ENCODE measurements at places on chromosomes 12 and 14.

- DNase-seq: peak; percentile 43
- no peak overlapping the region for H3K4me3 ChIP-seq
- no peaks in the 10 kb centered on the region for H3K27me3 ChIP-seq
- peaks cover 10% of the 10 kb centered on the region for H3K4me1 ChIP-seq
- H3K27ac ChIP-seq: no peak overlapping the region
Observed at GRCh38 chr14:98138666-98139065, 1133.3 kb downstream of the BCL11B start.

GRCh38 chr12:49019443-49020324, 1.1 kb upstream of the PRKAG1 start:
- peaks cover 10% of the 10 kb centered on the region for H3K4me1 ChIP-seq
- peaks cover 7% of the 10 kb centered on the region for H3K27me3 ChIP-seq
- DNase-seq: peak; percentile 54
- H3K27ac ChIP-seq: peak overlapping the region; percentile 94
- H3K4me3 ChIP-seq: peak overlapping the region; percentile 89

DNA sequence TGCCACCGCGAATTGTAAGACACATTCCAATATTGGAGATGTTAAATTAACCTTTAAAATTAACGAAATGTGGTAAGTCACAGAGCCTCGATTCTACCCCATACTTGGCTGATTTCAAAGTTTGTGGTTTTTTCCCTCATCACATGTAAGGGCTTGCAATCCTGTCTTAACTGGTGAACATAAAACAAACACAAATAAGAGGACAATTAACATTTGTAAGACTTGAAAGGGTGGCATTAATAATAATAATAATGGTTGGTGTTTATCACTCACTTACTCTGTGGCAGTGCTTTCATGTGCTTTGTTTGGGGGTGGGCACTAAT, 26.6 kb downstream of the PPFIBP1 start:
- no peaks in the 10 kb centered on the region for H3K36me3 ChIP-seq
- H3K4me1 ChIP-seq: peaks cover 33% of the 10 kb centered on the region
- no peak for DNase-seq
- no peak overlapping the region for H3K27ac ChIP-seq

DNA sequence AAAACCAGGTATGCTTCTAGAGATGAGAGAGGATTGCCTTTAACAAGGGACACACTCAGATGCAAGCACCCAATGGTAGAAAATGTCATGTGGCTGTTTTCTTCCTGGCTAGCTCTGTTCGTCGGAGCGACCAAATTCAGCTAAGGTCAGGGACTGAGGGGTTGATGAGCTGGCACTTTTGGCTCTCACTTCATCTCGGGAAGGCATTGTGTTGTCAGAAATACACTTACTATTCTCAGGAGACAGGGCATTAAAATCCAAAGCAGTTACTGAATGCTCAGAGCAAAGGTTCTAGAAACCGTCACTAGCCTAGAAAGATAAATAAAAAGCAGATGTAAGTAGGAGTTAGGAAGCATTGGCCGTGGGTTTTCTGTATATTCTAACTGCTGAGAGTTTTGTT, 275.7 kb upstream of the SSTR1 start:
- no peaks in the 10 kb centered on the region for H3K36me3 ChIP-seq
- H3K27me3 ChIP-seq: no peaks in the 10 kb centered on the region
- no peak overlapping the region for H3K4me3 ChIP-seq
- H3K27ac ChIP-seq: no peak overlapping the region
- DNase-seq: no peak

GRCh38 chr12:67595365-67595764, 53.2 kb upstream of the DYRK2 start:
- H3K27me3 ChIP-seq: no peaks in the 10 kb centered on the region
- H3K4me3 ChIP-seq: no peak overlapping the region
- no peak for DNase-seq
- H3K4me1 ChIP-seq: peaks cover 3% of the 10 kb centered on the region

DNA sequence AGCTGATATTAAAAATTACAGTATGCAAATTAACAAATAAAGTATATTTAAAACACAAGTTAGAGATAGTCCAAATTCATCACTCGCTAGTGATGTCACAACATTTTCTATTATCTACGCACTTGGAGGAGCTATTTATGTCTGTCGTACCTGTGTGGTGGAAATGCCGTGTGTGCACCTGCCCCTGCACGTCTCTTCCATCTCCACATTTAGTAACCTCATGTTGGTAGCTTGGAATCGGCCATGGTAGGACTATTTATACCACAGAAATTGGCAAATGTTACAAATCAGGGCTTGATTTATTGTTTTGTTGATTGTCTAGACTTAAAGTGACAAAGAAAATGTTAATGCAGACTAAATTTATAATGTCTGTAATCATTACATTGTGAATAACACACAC, 62.6 kb upstream of the NTF3 start:
- H3K4me1 ChIP-seq: no peaks in the 10 kb centered on the region
- no peaks in the 10 kb centered on the region for H3K36me3 ChIP-seq
- no peak for DNase-seq
- H3K4me3 ChIP-seq: no peak overlapping the region

GRCh38 chr14:35789651-35790050, 19.4 kb downstream of the RALGAPA1 start:
- H3K4me3 ChIP-seq: no peak overlapping the region
- H3K4me1 ChIP-seq: no peaks in the 10 kb centered on the region
- no peak for DNase-seq
- no peaks in the 10 kb centered on the region for H3K36me3 ChIP-seq
- peaks cover 2% of the 10 kb centered on the region for H3K27me3 ChIP-seq

DNA sequence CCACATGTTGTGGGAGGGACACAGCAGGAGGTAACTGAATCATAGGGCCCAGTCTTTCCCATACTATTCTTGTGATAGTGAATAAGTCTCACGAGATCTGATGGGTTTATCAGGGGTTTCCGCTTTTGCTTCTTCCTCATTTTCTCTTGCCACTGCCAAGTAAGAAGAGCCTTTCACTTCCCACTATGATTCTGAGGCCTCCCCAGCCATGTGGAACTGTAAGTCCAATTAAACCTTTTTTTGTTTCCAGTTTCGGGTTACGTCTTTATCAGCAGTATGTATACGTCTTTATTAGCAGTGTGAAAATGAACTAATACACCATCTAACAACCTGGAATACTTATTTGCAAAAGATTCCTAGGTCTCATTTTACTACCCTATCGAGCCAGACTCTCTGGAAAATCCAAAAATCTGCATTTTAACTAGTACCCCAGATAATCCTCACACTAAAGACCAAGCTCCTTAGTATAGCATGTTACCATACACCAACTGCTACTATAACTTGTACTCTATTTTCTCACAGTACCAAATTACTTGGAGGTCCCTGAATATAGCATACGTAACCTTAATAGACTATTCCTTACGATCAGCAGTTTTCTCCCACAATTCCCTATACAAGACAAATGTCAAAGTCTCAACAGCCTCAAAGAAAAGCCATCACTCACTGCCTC, 11.5 kb downstream of the GTF2A1 start:
- peaks cover 9% of the 10 kb centered on the region for H3K36me3 ChIP-seq
- H3K4me3 ChIP-seq: no peak overlapping the region
- DNase-seq: no peak
- H3K27me3 ChIP-seq: no peaks in the 10 kb centered on the region
- peaks cover 4% of the 10 kb centered on the region for H3K4me1 ChIP-seq

DNA sequence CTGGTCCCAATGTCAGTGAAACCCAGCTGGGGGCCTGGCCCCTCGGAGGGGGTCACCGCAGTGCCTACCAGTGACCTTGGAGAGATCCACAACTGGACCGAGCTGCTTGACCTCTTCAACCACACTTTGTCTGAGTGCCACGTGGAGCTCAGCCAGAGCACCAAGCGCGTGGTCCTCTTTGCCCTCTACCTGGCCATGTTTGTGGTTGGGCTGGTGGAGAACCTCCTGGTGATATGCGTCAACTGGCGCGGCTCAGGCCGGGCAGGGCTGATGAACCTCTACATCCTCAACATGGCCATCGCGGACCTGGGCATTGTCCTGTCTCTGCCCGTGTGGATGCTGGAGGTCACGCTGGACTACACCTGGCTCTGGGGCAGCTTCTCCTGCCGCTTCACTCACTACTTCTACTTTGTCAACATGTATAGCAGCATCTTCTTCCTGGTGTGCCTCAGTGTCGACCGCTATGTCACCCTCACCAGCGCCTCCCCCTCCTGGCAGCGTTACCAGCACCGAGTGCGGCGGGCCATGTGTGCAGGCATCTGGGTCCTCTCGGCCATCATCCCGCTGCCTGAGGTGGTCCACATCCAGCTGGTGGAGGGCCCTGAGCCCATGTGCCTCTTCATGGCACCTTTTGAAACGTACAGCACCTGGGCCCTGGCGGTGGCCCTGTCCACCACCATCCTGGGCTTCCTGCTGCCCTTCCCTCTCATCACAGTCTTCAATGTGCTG, 11.0 kb downstream of the ZBTB39 start:
- peaks cover 10% of the 10 kb centered on the region for H3K36me3 ChIP-seq
- H3K27me3 ChIP-seq: peaks cover 3% of the 10 kb centered on the region
- H3K4me1 ChIP-seq: peaks cover 31% of the 10 kb centered on the region
- H3K4me3 ChIP-seq: no peak overlapping the region
- DNase-seq: no peak

DNA sequence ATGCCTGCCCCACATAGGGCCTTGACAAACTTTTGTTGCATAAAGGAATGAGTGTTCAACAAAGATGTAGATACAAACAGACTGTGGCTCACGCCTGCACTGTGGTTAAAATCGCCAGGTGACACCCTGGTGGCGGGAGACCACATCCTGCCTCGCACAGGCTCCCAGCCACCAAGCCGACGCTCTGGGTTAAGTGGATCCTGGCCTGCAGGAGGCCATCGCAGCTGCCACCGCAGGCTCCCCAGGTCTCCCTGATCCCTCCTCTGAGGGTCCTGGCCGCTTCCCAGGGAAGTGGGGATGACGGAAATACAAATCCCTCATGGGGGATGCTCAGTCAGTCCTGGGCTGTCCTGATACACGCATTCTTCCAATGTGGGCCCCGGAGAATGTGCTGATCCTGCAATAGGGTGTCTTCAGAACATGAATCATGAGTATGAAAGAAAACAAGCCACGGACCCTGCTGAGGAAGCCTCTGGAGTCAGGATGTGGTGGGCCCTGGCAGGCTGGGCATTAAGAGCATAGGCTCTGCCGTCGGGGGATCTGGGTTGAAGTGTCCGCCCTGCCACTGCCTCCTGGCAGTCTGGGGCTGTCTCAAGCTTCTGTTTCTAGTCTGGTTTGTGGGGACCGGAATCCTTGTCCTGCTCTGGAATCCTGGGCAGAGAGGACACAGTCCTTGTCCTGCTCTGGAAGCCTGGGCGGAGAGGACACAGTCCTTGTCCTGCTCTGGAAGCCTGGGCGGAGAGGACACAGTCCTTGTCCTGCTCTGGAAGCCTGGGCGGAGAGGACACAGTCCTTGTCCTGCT, 53.5 kb upstream of the BEGAIN start:
- H3K27ac ChIP-seq: no peak overlapping the region
- peaks cover 2% of the 10 kb centered on the region for H3K27me3 ChIP-seq
- H3K4me1 ChIP-seq: peaks cover 12% of the 10 kb centered on the region

DNA sequence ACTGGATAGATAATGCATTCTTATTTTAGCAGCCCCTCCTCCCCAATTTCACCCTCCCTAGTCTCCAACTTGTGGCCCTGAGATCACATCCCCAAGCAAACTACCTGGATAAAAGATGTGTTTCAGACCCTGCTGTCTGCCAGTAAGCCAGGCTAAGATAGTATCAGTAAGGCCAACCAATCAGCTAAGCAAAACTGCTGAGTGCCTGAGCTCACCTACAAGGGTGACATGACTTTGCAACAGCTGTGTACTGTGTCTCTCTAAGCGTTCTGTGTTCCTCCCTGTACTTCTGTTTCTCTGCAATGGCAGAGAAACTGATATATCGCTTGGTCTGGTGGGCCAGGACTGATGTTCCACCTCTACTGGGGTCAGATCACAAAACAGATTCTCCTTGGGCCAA, 224.9 kb downstream of the BTG1 start:
- H3K4me1 ChIP-seq: peaks cover 19% of the 10 kb centered on the region
- no peak for DNase-seq
- peaks cover 6% of the 10 kb centered on the region for H3K36me3 ChIP-seq
- H3K27me3 ChIP-seq: no peaks in the 10 kb centered on the region
- H3K4me3 ChIP-seq: no peak overlapping the region
- no peak overlapping the region for H3K27ac ChIP-seq

GRCh38 chr12:93381161-93381975, 3.6 kb downstream of the NUDT4 start:
- no peaks in the 10 kb centered on the region for H3K36me3 ChIP-seq
- DNase-seq: no peak
- H3K27ac ChIP-seq: no peak overlapping the region
- H3K4me3 ChIP-seq: peak overlapping the region; percentile 98
- H3K4me1 ChIP-seq: peaks cover 29% of the 10 kb centered on the region
- H3K27me3 ChIP-seq: peaks cover 3% of the 10 kb centered on the region

DNA sequence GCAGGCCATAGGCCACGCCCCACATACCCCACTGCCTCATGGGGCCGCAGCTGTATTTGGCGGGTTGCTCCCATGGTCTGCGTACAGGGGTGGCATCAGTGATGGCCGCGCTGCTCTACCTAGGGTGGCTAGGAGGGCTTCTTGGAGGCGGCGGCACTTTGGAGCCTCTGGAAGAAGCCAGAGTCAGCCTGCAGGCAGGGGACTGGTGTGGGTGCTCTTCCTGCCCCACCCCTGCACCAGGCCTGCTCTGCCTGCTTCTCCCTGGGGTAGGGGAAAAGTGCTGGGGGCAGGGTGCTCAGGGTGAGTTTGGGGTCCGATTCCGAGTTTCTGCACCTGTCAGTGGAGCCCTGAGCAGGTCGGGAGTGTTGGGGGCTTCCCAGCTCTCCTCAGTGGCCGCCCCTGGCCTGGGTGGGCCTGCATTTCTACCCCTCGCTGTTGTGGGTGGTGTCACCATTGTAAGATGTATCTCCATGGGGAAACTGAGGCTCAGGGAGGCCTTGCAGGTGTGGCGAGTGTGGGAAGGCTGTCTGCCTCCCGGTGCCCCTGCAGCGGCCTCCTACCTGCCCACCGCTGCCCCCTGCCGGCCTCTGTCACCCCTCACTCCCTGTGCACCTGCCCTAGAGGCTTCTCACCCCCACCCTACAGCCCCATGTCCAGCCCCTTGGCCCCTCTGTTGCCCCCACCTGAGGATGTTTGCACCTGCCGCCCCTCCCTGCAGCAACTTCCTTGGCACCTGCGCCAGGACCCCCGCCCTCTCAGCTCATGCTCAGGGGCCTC, 5.5 kb downstream of the CEP170B start:
- peaks cover 15% of the 10 kb centered on the region for H3K4me1 ChIP-seq
- peaks cover 8% of the 10 kb centered on the region for H3K27me3 ChIP-seq
- peak; percentile 66 for DNase-seq

- H3K4me1 ChIP-seq: peaks cover 13% of the 10 kb centered on the region
- peaks cover 5% of the 10 kb centered on the region for H3K27me3 ChIP-seq
- no peak overlapping the region for H3K27ac ChIP-seq
Observed at GRCh38 chr12:120472521-120472920, 3.0 kb upstream of the SRSF9 start.

DNA sequence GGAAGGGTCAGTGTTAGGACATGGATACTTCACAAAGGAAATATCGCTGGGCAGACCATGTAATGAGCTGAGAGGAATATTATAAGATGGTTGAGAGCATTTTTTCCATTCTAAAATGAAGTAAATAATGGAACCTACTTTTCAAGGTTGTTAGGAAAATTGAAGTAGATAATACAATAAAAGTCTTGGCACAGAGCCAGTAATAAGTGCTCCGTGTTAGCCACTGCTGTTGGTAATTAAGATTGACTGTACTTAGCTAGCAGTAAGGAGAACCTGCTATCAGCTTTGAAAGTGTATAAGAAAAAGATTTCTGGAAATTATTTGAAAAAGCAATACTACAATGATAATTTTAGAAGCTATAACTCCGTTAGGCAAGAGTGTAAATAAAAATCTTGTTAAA, 77.6 kb downstream of the SCAF11 start:
- peaks cover 2% of the 10 kb centered on the region for H3K4me1 ChIP-seq
- DNase-seq: no peak
- no peak overlapping the region for H3K27ac ChIP-seq
- H3K27me3 ChIP-seq: no peaks in the 10 kb centered on the region
- H3K4me3 ChIP-seq: no peak overlapping the region
- no peaks in the 10 kb centered on the region for H3K36me3 ChIP-seq
